NT2/D1 (cell line): ENCODE measurements at places on chromosomes 3 and 15.
A peak's percentile ranks its signal among the peaks of the same experiment; 100 is the strongest.

- no peak for DNase-seq
Measured at GRCh38 chr3:150597646-150598045, 5.5 kb upstream of the SELENOT start.

DNA sequence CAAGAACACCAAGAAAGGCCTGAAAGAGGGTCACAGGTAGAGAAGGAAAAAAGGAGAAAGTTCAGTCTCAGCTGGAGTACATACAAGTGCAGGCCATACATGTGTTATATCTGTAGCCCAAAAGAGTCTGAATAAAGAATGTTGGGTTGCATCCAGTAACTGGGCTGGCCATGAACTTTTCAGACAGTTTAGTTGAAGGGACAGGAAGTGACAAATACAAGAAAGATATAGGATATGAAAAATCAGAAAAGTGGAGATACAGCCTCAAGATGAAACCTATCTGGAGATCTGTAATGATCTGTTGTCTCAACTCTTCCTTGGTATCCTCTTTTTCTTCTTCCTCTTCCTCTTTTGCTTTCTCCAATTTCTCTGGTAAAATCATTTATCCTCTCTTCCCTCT, 671.7 kb downstream of the MECOM start:
- no peak for DNase-seq

DNA sequence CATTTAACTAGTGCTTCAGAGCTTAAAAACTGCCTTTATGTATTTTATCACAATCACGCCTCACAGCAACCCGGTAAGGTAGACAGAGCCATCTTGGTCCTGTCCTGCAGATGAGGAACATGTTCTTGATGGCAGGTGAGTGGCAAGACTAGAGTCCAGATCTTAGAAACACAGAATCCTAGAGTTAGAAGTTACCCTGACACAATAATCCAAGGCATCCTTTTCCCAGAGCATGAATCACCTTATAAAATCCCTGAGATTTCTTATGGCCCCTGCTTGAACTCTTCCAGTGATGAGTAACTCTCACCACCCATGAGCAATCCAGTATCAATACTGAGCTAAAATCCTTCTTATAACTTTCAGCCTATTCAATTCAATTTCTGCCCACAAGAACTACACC, 16.9 kb downstream of the POPDC2 start:
- no peak for DNase-seq

DNA sequence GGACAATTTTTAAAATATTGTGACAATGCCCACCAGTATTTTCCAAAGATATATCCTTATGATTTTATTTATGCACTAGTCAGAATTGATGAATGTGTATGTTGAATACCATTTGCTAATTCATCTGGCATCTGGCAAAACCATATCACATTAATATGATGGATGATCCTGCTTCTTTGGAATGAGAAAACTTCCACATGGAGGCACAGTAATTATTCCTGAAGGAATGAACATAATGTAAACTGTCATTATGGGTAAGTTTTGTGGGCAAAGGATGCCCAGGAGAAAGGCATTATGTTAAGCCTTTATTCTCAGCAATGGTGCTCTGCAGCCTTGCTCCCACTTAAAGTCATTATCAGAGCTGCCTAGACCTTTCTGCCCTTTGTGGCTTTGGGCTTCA, 113.0 kb upstream of the MME start:
- DNase-seq, result no peak

GRCh38 chr15:27690290-27690689, 408.8 kb downstream of the OCA2 start:
- no peak for DNase-seq

GRCh38 chr15:101120987-101121386, 130.9 kb downstream of the CHSY1 start:
- DNase-seq, result no peak

DNA sequence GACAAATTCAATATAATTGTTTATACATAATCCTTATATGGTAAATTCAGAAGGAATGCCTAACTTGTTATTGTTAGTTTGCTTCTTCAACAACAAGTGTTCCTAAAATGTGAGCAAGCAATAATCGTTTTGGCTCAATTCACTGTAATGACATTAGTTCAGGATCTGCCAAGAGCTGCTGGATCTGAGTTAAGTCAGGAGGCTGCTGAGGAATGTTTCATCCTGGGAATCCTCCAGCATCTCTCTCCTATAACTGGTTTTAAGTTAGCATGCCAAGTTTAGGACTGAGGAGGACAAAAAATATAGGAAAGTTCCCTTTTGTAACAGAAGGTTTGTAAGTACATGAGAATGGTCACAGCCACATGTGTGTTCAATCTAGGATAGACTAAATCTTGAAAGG, 4.9 kb upstream of the GTF2A2 start:
- no peak for DNase-seq

- DNase-seq, result no peak
Measured at GRCh38 chr15:92582206-92582605, 73.4 kb downstream of the FAM174B start.

DNA sequence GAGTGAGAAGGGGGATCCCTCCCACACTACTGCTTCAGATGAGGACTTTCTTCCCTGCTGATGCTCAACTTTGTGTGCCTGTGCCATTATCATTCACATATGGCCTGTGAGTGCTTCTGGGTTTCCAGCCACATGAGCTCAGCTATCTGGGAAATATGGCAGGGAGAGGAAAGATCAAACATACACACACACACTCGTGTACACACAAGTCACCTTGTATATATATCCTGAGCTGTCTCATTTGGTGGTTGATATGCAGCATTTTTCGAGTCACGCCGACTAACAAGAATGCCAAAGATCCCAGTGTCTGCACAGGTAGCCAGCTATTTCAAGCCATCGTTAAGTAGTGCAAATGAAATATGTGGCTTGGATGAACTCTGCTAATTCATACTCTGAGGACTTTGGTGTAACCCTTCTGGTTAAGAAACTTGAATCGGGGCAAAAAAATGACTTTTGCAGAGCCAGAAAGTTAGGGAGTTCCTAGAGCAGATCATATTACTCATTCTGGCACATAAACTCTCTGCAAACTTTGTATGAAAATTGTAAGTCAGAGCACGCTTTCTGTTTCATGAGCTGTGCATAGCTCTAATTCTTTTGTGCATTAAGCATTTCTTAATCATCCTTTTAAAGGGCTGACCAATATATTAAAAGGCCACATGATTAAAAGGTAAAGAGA, 24.9 kb upstream of the WNT5A start:
- no peak for DNase-seq

GRCh38 chr3:192188218-192188835, 539.0 kb downstream of the FGF12 start:
- DNase-seq, result peak; percentile 39

DNA sequence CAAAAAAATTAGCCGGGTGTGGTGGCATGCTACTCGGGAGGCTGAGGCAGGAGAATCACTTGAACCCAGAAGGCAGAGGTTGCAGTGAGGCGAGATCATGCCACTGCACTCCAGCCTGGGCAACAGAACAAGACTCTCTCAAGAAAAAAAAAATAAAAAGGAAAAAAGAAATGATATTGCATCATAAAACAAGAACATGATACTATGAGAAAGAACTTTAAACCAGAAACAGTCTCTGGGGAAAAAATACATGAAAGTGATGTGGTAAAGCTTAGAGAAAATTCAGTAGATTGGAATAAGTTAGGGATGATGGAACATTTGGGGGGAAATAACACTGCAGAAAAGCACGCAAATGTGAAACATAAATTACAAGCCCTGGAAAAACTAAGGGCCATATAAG, 54.7 kb downstream of the CRYGS start:
- no peak for DNase-seq

GRCh38 chr3:7270731-7271130, 409.8 kb downstream of the GRM7 start:
- DNase-seq, result no peak

- DNase-seq, result no peak
Measured at GRCh38 chr15:101093958-101094357, 157.9 kb downstream of the CHSY1 start.

DNA sequence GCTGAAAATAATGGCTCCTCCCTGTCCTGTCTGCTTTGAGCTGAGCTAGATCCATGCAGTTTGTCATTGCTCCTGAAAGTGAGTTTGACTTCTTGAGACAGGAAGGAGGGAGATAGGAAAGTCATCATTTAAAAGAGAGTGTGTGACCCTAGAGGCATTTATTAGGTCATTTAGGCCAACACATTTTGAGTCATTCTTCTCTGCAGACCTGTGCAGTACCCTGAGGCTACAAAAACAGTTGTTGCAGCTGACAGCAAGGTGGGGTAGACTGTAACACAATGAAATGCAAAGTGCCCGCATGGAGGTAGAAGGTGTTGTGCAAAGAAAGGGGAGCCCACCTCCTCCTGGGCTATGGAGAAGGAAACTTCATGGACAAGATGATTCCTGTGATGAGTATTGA, 102.8 kb upstream of the PFN2 start:
- no peak for DNase-seq

- no peak for DNase-seq
Measured at GRCh38 chr3:126394179-126394976, at the start of gene CFAP100. CFAP100 (plus strand) TSS chr3:126394909; CDS start chr3:126396001, 1,092 bp downstream.

DNA sequence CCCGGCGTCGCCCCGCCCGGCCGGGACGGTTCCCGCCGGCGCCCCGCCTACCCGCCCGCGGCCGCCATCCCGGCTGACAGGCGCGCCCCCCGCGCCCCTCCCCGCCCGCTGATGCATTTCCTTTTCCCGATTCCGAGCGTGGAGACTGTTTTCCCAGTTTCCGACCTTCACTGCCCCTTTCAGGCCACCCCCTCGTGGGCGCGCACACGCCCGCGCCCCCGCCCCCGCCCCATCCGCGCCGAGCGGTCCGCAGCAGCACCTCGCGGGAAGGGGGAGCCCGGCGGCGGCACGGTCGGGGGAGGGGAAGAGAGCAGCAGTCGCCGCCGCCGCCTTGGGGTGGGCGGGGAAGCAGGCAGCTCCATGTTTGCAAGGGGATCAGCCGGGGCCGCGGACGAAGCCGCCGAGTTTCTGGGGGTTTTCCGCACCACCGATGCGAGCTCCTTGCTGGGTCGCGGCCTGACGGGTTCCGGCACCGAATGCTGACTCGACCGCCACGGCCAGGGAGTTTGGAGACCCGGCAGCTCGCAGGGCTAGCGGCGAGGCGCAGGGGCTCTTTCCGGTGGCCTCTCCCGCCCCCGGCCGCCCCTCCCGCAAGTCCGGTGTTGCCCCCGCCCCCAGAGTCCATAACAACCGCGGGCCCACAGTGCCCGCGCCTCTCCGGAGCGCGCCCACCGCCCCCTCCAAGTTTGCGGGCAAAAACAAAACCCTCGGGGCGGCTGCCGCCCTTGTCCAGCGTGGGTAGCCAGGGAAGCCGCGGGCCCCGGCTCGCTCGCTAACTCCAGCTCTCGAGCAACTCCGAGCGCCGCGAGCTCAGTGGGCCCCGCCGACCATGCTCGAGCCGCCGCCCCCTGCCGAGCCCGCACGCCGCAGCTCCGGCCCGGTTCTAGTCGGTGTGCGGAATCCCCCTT, 3.2 kb upstream of the SIN3A start:
- no peak for DNase-seq

DNA sequence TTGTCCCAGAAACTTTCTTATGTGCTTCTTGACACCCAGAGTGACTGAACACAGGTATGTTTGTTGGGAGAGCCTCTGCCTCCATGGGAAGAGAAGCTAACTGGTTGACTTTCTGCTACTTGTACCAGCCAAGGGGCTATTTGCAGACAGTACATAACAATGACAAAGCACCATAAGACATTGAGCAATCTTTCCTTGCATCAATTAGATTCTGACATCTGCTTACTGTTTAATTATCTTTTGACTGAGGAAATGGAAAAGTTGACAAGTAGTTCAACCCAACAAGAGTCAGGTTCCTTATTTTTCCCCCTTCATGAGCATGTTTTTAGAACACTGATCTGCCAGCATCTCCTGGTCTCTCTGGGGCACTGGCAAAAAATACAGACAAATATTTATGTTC, 157.7 kb downstream of the RPLP1 start:
- no peak for DNase-seq

DNA sequence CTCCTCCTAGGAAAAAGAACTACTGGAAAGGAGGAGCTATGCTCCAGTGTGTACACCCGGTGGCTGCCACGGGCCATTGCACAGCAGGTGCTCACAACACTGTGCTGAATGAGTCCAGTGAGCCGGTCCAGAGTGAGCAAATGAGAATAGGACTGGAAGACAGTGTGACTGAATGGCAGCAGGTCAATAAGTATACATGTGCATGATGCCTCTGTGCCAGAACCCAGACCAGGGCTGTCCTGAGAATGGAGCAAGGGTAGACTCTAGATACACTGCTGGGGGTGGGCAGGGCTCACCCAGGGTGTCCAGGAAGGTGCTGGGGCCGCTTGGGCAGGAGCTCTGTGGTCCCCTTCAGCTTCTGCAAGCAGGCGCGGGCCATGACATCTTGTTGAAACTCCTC, 8.3 kb downstream of the POLG start:
- no peak for DNase-seq

DNA sequence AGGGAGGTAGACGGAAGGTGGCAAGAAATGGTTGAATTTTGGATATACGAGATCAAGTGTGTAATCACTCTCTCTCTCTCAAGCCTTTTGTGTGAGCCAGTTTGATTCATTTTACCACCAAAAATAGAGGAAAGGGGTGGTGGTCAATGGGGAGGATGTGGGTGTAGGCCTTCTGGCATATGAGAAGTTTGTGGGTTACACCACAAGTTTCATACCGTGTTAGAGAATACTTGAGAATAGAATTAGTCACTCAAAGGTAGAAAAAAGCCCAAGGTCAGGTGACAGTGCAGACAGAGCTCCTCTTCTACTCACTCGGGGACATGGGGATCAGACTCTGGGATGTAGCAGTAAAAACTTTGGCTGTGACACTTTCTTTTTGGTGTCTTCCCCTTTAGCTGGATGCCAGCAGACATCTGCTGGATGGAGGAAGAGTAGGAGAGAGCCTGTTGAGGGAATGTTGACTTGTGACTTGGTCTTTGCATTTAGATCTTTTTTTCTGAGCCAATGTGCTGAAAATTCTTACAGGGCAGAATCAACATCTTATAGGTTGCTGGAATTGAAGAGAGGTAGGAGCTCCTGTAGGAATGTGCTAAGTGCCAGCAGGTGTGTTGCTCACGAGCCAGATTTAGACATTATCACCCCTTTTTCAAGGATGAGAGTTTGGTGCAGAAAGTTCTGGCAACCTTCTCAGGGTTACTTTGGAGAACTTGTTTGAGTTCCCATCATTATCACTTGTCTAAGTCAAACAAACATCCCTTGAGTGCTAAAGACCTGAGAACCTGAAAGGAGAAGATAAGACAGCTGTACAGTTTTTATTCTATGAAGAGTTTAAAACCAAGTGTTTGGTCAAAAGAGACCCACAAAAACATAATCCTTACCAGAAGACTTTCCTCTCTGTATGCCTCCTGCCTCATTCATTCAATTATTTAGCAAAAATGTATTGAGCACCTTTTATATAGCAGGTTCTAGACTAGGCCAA, 43.9 kb upstream of the RYK start:
- no peak for DNase-seq

- no peak for DNase-seq
Measured at GRCh38 chr3:72473156-72473555, 375.1 kb downstream of the SHQ1 start.
